ENCODE measurements at places on chromosomes 5 and 9.
A peak's percentile ranks its signal among the peaks of the same experiment; 100 is the strongest.

GRCh38 chr5:171615705-171616640 is 169.6 kb upstream of the SMIM23 start:
- DNase-seq = no peak

DNA sequence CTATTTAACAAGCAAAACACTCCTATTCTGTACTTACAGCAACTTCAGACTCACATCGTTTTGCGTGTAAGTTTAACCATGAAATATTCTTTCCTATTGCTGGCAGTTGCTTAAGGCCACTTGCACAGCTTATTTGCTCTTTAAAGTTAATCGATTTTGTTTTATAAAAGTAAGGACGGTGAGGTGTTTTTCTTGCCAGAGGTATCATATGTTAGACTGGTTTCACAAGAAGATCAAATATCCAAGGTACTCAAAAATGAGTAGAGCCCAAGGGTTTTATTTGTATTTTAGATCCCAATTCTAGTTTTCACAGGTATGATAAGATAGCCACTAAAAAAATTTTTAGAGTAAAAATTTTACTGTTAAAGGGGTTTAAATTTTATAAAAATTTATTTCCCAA is 16.2 kb downstream of the CLINT1 start:
- DNase-seq = no peak

DNA sequence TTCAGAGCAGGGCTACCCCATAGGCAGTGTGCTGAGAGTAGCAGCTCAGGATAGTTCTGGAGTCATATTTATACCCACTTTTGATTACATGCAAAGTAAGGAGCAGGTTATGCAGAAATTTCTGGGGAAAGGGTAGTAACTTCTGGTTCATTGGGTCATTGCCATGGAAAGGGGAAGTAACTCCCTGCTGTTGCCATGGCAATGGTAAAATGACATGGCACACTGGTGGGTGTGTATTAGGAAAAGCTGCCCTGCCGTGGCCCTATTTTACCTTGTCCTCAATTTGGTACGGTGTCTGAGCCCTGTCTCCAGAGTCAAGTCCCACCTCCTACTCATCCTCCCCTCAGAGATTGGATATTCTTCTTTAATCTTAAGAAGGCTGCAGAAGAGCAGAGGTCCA is 526.7 kb upstream of the TYRP1 start:
- DNase-seq = no peak

DNA sequence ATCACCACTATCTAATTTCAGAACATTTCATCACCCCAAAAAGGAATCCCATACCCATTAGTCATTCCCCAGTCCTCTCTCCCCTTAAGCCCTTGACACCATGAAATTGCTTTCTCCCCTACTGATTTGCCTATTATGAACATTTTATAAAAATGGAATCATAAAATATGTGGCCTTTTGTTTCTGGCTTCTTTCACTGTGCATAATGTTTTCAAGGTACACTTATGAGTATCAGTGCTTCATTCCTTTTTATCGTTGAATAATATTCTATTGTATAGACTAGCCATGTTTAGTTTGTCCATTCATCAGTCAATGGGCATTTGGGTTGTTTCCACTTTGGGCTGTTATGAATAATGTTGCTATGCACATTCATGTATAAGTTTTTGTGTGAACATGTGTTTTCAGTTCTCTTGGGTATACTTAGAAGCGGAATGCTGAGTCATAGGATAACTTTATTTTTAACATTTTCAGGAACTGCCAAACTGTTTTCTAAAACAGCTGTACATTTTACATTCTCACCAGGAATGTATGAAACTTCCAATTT is 40.4 kb upstream of the FGF1 start:
- peak; percentile 42 for DNase-seq

- no peak for DNase-seq
These were observed 2.0 kb upstream of the GCNT4 start for GRCh38 chr5:75054134-75054930.

- no peak for DNase-seq
These were observed 224.0 kb downstream of the ARHGAP26 start for GRCh38 chr5:142994218-142994617.

DNA sequence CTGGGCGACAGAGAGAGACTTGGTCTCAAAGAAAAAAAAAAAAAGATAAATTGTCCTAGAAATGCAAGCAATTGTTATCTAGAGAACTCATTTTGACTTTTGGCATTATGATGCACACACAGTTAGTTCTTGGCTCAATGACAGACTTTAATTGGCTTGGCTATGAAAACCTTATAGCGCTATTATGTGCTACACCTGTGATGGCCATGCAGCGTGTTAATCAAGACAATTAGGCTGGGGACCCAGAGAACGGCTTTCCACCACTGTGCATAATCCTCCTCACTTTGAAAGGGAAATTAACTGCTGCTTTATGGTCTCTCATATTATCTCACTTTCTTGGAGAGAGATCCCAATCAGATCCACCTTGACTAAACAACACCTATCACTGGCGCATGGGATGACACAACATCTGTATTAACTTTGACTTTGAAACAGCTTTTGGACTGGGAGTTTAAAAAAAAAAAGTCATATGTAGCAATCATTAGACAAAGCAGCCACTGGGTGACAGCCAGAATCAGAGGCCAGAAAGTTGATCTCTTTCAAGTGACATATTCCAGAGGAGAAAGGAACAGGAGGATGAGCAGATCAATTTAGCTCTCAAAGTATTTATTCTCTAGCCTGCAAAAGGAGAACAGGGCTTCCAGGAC is 132.5 kb downstream of the PPP2R2B start:
- DNase-seq = no peak

GRCh38 chr5:118379470-118379869 is 608.9 kb downstream of the DTWD2 start:
- DNase-seq = no peak

Measured in activated CD4-positive, alpha-beta T cell treated with anti-CD3 and anti-CD28 coated beads, Interleukin-2, Interleukin-4, amounts not matched to agents 100 ng/mL and 50 ng/mL, durations not matched to agents 16 hours and 8 hours (primary cell).